ENCODE measurements at places on chromosomes 3 and 15.

DNA sequence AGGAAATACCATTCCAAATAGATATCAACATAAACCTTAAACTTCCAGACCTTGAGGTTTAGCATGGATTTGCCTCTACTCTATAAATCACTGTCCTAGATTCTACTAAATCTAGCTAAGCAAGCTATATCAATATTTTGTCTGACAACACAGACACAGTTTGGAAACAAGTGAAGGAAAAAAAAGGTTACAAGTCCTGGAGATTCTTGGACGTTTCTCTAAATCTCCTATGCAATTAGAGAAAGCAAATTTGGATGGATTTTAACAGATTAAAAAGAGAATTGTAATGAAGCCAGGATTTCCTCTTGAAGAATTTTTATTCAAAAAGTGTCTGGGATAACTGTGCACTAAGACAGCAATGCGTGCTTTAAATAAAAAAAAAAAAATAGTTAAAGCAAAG is 441.1 kb upstream of the DPH6 start:
- DNase-seq, result no peak

- DNase-seq, result no peak
These were observed 9.0 kb upstream of the CHRNB4 start for GRCh38 chr15:78650022-78650421.

- no peak for DNase-seq
These were observed 23.3 kb upstream of the ACAN start for GRCh38 chr15:88779944-88780343.

DNA sequence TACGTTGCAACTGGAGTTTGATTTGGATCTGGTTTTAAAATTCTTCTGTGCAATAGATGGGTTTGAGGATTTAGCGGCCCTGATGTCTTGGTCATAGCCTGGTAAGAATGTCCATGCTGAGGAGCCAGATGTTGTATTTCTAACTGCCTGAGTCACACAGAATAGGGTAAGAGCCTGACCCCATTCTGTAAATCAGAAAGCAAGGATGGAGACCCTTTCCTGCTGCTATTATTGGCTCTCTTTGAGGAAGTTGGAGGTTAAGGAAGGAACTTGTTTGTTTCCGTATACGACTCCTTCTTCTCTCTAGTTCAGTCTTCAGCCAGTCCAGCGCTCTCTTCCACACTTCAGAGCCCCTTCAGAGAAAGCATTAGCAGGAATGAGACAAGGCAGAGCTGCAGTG is 65.1 kb downstream of the HCN4 start:
- no peak for DNase-seq

GRCh38 chr3:157069406-157069805 is 90.5 kb downstream of the CCNL1 start:
- no peak for DNase-seq

DNA sequence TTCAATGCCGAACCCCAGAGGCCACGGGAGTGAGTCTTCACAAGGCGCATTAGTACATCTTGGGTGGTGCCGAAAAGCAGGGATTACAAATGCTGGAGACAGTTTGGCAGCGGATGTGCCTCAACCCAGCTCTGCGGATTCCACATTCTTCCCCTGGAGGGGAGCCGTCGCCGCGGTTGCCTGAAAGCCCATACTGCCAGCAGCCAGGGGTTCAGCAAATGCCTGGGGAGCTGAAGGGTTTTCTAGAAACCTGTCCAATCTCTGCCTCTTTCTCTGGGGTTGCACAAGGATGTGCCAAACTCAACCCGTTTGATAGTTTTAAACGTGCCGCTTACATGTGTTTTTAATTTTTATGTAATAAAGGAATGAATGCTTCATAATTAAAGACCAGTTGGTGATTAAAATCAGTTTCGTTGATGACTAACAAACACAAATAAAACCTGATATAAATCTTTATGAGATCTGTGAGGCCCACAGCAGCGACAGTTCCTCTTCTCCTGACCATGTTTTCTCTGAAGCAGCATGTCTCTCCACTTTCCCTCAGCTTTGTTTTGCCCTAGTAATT is 74.6 kb upstream of the LEKR1 start:
- DNase-seq, result no peak

DNA sequence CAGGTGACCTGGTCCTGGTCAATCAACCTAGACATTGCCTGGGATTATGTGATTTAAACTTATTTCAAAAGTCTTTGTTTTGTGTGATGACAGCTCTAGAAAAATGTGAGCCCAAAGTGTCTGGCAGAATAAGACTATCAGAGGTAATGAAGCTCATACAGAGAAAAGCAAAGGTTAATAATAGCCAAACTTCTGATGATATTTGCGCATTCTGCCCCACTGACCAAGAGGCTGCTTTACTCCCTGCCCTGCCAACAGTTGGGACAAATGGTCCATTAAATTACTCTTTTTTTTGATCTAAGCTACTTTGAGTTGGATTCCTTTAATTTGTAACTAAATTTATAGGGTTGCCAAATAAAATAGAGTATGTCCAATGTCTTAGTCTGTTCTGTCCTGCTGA is 911.2 kb downstream of the MCTP2 start:
- no peak for DNase-seq

GRCh38 chr15:41928637-41929620 is 35.1 kb upstream of the SPTBN5 start:
- no peak for DNase-seq

DNA sequence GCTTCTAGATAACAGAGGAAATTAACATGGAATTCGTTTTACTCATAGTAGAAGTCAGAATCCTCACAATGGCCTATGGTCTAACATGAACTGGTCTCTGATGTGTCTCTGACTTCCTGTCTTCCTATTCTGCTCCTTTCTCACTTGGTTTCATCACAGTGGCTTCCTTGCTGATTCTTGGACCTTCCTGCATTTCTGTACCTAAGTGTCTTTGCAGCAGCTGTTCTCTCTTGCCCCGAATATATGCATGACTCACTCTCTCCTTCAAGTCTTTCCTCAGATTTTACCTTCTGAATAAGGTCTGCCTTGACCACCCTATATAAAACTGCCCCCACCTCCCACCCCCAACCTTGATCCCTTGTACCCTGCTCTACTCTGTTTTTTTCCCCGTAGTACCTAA is 14.1 kb downstream of the ARL13B start:
- DNase-seq, result no peak

DNA sequence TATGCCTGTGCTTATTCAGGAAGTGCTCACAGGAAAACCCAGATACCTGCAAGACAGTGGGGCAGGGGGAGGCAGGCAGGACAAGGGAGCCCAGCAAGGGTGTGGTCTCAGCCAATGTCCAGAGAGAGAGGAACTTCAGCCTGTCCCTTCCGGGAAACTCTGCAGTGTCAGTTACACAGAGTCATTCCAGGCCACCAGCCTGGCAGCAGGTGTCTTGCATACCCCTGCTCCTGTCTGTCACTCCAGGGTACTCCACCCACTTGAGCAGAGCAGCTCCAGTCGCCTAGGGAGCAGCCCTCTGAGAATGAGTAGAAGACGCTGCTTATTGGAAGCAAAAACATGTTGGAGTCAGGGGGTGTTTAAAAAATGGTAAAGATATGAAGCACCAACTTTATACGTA is 431.2 kb upstream of the RGMA start:
- no peak for DNase-seq

- no peak for DNase-seq
These were observed 330.9 kb downstream of the ERC2 start for GRCh38 chr3:56137415-56137814.

DNA sequence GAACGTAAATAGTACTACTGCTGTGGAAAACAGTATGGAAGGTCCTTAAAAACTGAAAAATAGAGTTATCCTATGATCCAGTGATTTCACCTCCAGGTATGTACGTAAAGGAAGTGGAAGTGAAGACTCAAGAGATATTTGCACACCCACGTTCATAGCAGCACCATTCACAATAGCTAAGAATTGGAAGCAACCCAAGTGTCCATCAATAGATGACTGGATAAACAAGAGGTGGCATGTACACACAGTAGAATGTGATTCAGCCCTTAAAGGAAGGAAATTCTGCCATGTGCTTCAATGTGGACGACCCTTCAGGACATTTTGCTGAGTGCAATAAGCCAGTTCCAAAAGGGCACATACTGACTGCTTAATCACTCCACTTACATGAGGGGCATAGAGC is 188.3 kb downstream of the APBA2 start:
- DNase-seq, result no peak

DNA sequence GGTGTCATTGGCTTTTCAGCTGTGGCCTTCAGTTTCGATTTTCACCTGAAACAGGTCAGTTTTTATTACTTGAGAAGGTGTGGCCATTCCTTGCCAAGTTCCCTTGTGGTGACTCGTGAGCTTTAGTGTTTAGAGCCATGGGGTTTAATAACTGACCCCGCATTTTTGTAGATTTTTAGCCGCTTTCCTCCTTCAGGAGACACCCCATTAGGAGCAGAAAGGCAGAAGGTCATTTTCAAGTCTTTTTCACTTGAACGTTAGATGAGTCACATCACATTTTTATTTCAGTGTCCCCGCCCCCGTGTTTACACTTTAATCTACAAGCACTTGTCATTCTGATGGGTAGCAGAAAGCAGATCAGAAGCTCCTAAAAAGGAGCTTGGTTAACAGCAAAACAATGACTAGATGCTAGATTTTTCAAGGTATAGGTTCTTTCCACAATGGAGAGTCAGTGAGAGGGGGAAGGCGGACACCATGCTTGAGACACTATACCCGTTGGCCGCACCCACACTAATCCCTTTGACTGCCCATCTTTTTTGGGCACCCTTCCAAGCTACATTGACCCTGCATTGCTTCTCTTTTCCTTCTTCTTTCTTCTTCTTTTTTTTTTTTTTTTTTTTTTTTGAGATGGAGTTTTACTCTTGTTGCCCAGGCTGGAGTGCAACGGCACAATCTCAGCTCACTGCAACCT is 132.7 kb downstream of the GHSR start:
- DNase-seq, result no peak

- no peak for DNase-seq
These were observed 169.2 kb downstream of the ROBO1 start for GRCh38 chr3:79598594-79598993.

Data from CD4-positive, alpha-beta T cell treated with Interleukin-17A for 4 hours (primary cell).